Osteoblast (primary cell): ENCODE measurements at places on chromosomes 6 and 20.

- H3K36me3 ChIP-seq = no peaks in the 10 kb centered on the region
- no peak overlapping the region for H3K4me3 ChIP-seq
- peak; percentile 75 for DNase-seq
- peak overlapping the region; percentile 48 for H3K27ac ChIP-seq
- H3K27me3 ChIP-seq = no peaks in the 10 kb centered on the region
Observed at GRCh38 chr6:158408552-158409130, 96.4 kb downstream of the TULP4 start.

- H3K4me3 ChIP-seq = no peak overlapping the region
- no peak for DNase-seq
- H3K27me3 ChIP-seq = no peaks in the 10 kb centered on the region
- peaks cover 4% of the 10 kb centered on the region for H3K4me1 ChIP-seq
- no peaks in the 10 kb centered on the region for H3K36me3 ChIP-seq
Observed at GRCh38 chr6:105894556-105894955, 191.6 kb upstream of the PRDM1 start.

DNA sequence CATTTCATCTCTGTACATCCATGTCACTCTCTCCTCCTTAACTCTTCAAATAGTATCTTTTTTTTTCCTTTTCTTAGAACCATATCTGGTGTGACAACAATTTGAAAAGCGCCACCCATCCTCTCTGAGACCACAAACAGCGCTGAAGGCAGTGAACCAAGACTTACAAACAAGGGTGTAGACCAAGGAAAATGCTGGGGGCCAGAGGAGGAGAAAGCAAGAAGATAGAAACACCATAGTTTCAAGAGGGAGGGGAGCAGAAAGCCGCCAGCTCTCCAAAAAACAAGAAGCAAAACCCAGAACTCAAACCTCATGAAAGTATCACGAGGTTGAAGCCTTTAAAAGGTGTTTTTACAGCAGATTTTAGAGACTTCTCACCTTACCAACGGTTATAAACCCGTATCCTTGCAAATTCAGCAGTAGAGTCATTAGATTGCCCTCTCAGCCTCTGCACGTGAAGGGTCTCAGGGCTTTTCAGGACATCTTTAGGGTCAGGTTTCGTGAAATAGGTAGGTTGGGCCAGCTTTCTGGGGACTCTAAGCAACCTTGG is 13.3 kb upstream of the RIPOR2 start:
- H3K4me1 ChIP-seq = no peaks in the 10 kb centered on the region
- H3K36me3 ChIP-seq = no peaks in the 10 kb centered on the region
- no peak overlapping the region for H3K27ac ChIP-seq
- H3K4me3 ChIP-seq = no peak overlapping the region
- DNase-seq = peak; percentile 50

DNA sequence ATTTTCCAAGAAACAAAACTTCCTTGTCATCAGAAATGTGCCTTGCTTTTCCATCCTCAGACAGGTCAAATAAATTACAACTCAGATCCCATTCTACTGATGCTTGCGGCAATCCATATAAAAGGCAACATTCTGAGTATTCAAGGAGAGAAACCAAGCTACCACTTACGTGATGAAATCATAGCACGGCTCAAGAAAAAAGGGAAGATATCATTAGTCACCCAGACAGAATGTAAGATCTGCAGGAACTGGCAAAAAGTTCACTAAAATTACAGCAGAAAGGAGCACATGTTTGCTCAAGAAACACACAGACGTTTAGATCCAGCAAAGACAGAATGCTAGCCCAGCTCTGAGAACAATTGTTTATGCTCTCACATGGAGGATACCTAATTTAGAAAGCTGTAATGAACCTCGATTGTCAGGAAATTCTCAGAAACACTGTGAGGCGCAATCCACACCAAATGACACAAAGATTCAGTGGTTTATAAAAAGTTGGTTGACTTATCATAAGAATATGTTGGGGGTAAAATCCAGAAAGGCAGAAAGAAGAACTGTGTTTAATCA is 304.2 kb downstream of the ADGRG6 start:
- H3K27ac ChIP-seq = peak overlapping the region; percentile 72
- no peak for DNase-seq
- no peaks in the 10 kb centered on the region for H3K27me3 ChIP-seq
- no peaks in the 10 kb centered on the region for H3K36me3 ChIP-seq
- H3K4me1 ChIP-seq = peaks cover 11% of the 10 kb centered on the region

GRCh38 chr6:25035512-25036435 is 100.0 kb upstream of the RIPOR2 start:
- DNase-seq = no peak
- no peaks in the 10 kb centered on the region for H3K36me3 ChIP-seq
- H3K27me3 ChIP-seq = no peaks in the 10 kb centered on the region
- peaks cover 11% of the 10 kb centered on the region for H3K4me1 ChIP-seq
- H3K4me3 ChIP-seq = no peak overlapping the region

DNA sequence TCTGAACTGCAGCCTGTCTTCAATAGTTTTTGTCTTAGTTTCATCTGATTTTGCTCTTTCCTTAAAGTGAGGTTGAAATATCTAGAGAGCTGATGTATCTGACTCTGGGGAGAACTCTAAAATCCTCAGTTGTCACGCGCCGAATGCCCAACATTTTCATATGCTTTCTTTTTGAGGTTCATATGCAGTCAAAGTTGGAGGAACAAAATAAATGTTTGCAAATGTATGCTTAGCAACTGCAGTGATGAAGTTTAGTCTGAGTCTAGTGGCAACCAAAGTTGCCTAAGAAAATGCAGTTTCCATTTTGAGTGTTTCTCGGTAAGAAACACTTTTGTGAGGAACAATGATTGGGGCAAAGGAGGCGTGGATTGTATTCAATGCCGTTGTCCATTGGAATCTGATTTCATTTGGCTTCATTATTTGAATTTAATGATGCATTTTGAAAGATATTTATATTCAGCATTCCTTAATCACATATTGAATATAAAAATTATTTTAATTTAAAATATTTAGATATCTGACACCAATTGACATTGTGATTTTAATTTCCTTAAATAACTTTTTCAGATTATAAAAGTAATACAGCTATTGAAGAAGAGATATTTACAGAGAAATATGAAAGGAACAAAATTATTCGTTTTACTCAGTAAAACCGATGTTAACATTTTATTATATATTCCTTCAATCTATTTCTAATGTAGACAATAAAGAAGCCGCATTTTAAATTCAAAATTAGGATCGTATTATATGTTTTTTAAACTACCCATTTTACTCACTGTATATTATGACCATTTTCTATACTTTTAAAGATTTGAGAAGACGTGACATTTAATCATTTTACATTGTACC is 122.0 kb downstream of the PLEKHG1 start:
- H3K36me3 ChIP-seq = no peaks in the 10 kb centered on the region
- no peaks in the 10 kb centered on the region for H3K4me1 ChIP-seq
- peaks cover 18% of the 10 kb centered on the region for H3K27me3 ChIP-seq
- no peak overlapping the region for H3K27ac ChIP-seq

- H3K27me3 ChIP-seq = no peaks in the 10 kb centered on the region
- peaks cover 10% of the 10 kb centered on the region for H3K4me1 ChIP-seq
- no peak for DNase-seq
- no peak overlapping the region for H3K4me3 ChIP-seq
- H3K36me3 ChIP-seq = no peaks in the 10 kb centered on the region
Observed at GRCh38 chr6:26173836-26174145, 86.6 kb downstream of the HFE start.

GRCh38 chr20:31948008-31948407 is 3.8 kb downstream of the PDRG1 start:
- DNase-seq = no peak
- H3K4me3 ChIP-seq = no peak overlapping the region
- peaks cover 9% of the 10 kb centered on the region for H3K4me1 ChIP-seq
